ENCODE measurements at places on chromosomes 1 and 21.

GRCh38 chr1:49351768-49352167 is 575.1 kb upstream of the BEND5 start:
- no peak for DNase-seq

DNA sequence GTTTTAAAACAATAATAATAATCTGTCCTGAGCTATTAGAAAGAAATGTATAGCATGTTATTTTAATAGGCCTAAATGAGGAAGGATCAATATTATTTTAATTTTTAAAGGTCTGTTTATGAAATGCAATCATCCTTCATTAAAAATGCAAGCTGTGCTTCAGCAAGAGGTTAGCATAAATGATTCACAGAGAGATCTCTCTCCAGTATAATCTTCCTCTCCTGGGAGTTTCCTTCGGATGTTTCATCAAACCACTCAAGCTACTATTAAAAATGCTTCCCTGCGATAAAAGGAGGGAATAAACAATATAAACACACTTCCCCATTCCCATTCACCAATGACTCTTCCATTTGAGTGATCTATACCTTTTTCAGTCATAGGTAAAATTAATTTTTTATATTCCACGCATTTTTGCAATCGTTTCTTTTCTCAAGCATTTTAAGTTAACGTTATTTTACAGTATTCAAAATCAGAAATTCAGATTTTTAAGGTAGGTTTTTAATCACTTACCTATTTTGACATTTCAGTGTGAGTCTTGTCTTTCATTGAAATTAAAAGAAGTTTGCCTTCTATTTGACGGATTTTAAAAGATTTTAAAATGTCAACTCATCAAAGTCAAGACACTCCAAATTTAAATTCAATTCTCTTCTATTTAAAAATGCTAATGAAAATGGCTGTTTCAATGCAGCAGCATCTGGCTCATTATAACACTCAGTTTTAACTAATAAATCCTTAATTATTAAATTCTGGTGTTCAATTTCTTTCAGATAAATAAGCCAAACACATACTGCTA is 64.3 kb downstream of the RERE start:
- no peak for DNase-seq

DNA sequence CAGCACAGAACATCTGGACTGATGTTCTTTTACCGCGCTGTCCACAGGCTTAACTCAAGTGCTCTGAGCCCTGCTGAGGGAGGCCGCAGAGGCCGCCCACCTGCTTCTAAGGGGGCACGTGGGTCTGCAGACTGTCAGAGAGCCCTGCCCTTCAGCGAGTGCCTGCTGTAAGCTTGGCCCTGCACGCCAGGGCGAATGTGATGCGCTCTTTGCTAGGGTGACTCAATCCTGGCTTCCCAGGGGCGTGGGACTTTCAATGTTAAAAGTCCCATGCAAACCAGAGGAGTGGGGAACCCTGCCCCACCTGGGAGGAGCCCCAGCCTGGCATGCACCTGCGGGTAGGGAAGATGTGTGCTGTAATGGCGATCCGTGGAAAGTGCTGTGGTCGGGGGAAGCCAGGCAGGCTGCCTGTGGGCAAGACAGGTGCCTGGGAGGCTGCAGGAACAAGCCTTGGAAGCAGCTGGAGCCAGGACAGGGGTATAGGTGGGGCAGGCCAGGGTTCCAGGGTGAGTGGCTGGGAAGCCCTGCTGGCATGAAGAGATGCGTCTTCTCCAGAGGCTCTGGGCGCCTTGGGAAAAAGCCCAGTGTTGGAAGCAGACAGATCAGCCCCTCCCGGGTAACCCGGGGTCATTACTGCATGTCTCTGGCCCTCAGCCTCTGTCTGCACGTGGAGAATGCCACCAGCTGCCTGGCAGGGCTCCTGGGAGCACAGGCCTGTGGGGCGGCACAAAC is 594 bp upstream of the PANK4 start:
- DNase-seq: peak; percentile 86

DNA sequence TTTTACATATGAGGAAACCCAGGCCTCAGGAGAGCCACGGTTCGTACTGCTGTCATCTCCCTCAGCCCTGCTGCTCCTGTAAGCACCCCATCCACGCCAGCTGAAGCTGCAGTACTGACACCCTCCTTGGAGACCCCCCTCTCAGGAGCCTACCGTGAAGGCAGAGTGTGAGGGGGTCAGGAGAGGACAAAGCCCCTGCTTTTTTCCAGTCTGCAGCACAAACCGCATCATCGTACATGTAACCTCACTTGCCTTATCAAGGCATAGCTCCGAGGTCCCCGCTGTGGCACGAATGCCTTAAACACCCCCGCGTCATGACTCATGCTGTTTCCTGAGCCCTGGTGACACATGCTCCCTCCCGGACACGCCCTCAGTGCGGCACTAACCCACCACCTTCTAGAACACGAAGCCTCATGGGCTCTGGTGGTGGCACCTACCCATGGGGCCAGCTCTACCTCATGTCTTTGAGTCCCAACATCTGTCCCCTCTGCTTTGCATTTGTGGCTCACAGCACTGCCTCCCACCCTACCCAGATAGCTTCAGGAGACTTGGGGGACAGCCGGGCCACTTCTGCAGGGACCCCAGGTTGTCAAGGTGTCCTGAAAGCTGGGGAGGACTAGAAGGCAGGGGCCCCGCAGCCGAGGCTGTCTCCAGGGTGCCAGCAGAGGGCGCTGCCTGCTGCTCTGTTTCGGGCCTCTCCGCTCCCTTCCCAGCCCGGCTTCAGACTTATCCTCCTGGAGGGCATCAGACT is 4.9 kb downstream of the SH3BGRL3 start:
- peak; percentile 50 for DNase-seq

Measured in NCI-H524 (cell line).